ENCODE measurements at places on chromosomes 4 and X.

- no peak for DNase-seq
Observed at GRCh38 chr4:122889726-122890125, 32.7 kb downstream of the NUDT6 start.

- DNase-seq = no peak
Observed at GRCh38 chr4:87849612-87850011, 16.8 kb downstream of the MEPE start.

- DNase-seq = no peak
Observed at GRCh38 chr4:81499840-81500239, 28.1 kb upstream of the RASGEF1B start.

DNA sequence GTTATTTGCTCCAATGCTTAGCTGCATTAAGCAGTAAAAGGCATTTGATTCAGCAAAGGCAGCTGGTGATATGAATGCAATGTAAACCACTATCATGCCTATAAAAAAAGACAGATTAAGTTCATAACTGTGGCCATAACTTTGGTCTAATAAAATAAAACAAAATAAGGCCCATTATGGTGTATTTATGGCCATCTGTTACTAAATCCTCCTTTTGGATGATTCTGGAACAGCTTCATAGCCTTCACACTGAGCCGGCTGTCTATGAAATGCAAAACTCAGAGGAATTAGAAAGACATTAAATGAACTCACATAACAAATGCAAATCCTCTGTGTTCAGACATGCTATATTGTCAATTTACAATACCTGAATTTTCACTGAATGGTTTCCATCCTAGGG lies 223.7 kb upstream of the FAT4 start:
- DNase-seq = no peak

DNA sequence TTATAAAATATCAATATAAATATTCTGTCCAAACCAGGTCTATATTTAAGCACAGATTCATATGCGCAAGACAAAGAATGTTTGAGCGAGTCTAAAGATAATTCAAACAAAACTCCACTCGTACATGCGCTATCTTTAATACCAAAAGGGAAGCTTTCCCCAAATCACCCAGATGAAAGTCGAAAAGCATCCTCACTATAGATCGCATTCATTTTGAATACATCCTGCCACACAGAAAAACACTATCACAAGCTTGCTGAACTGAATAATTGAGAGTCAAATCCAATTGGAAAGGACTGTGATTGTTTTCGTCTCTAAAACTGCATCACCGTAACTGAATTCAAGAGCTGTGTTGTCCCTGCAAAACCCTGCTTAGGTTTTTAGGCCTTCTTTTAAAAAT lies 685 bp downstream of the TASL start:
- no peak for DNase-seq

DNA sequence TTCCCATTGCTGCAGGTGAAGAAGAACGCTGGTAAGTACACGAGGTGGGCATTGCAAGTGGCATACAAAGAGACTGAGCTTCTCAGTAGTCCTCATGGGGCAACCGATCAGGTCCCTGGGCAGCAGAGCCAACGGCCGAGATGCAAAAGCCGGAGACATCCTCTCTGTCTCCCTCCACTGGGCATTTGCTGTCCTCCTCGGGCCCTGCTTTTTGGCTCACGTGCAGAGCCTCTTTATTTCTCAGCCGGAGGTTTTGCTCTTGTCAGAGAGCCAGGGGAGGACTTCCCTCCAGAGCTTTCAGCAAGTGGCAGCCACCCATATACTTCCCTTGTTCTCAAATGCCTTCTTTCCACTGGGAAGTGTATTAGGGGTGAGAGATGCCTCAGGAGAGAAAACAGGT lies 18.0 kb downstream of the STARD8 start:
- DNase-seq = no peak

- no peak for DNase-seq
Observed at GRCh38 chr4:119525005-119525749, 103.4 kb downstream of the PDE5A start.

DNA sequence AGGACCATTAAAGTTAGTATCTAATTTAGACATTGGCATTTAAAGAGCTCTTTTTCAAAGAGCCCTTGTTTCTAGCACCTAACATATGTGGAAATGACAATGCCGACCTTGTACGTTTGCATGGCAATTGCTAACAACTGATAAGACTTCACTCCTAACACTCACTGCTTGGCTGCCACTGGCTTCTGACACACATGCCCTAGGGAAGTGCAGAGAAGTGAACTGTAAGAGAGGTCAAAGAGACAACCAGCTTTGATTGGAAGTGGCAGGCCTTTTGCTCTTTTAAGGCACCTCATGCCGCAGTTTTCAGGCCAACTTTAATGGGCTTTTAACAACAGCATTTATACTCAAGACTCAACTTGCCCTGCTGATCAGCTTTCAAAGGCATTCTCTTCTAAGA lies 158.4 kb downstream of the RAB28 start:
- DNase-seq = no peak

GRCh38 chrX:85052636-85053343 lies 49.1 kb downstream of the APOOL start:
- DNase-seq = no peak

GRCh38 chr4:54104907-54105306 lies 4.9 kb downstream of the GSX2 start:
- DNase-seq = no peak

DNA sequence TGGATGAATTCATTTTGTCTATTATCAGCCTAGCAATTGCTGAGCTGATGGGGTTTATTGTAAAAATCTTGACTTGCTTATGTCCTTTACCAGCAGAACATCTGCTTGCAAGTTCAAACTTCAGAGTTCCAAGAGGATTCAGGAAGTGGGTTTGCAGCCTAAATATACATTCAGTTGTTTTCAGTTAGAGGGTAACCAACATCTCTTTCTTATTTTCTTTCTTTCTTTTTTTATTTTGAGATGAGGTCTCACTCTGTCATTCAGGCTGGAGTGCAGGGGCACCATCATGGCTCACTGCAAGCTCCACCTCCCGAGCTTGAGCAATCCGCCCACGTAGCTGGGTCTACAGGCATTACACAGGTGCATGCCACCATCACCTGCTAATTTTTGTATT lies 31.4 kb upstream of the FHL1 start:
- no peak for DNase-seq

DNA sequence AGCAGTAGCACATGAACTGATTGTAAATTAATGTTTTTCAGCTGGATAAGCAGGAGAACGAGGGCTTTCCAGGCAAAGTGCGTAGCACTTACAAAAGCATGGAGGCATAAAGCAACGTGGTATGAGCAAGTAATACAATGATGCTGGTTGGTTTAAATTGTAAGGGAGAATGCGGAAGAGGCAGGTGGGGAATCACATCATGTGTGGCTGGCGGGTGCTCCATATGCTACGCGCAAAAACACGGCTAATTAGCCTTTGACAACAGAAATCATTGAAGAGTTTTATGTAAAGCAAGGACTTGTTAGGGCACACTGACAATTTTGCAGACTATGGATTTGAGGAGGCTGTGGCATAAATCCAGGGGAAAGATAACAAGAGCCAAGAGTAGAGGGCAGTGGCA lies 14.6 kb downstream of the SYTL4 start:
- DNase-seq = no peak

- DNase-seq = no peak
Observed at GRCh38 chr4:25663781-25664180, 8.1 kb downstream of the SLC34A2 start.

- DNase-seq = no peak
Observed at GRCh38 chr4:40206426-40206825, 9.6 kb downstream of the RHOH start.

DNA sequence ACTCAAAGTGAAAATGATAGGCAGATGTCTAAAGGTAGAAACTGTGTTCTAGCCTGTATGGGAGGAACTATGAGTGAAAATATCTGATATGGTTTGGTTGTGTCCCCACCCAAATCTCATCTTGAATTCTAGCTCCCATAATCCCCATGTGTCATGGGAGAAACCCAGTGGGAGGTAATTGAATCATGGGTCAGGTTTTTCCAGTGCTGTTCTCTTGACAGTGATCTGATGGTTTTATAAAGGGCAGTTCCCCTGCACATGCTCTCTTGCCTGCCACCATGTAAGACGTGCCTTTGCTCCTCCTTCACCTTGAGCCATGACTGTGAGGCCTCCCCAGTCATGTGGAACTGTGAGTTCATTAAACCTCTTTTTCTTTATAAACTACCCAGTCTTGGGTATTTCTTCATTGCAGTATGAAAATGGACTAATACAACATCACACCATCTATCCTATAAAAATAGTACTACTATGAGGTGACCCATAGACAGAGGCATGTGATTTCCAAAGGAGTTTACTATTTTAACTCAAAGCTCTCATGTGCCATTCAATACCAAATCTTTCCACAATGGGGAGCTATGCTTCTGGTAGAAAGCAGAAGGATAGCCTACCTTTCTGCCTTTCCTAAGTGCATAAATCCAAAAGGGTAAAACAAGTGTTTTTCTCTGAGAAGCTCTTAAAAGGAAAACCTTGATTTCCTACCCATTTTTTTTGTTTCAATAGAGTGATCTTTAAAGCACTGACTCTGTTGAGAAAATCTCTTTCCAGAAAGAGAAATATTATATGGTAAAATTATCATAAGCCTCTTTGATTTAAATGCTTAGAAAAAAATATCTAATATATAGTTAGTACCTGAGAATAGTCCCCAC lies 38.8 kb downstream of the SEC31A start:
- no peak for DNase-seq

GRCh38 chr4:74667438-74667837 lies 126.9 kb downstream of the BTC start:
- DNase-seq = no peak
